Ovary (tissue), 10 donors: ENCODE measurements at places on chromosomes 3 and 15. TPM values are rescaled to one million over a fixed set of nuclear protein-coding genes. Genes with fewer than 3 reads are reported as not detected.

DNA sequence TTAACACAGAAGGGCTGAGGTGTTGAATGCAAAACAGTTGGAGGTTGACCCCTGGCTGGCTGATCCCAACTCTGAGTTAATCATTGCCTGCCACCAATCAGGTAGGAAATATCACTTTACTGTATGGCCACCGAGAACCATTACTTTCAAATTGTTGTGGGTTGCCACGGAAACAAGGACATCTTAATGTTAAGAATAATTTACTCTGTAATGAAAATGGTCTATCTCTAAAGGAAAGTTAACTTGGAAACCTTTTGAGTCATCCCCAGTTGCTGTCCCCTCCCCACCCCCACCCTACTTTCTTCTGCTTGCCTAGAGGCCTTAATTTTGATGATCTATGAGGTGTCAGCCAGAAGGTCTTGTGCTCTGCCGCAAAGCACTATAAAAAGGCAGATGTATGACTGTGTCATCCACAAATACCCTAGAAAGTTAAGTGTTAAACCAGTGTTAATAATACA, 78.7 kb upstream of the SNRK start:
- no peaks in the 10 kb centered on the region for H3K27me3 ChIP-seq
- H3K4me1 ChIP-seq = no peaks in the 10 kb centered on the region
- no peaks in the 10 kb centered on the region for H3K36me3 ChIP-seq

- no peaks in the 10 kb centered on the region for H3K36me3 ChIP-seq
- H3K4me1 ChIP-seq = no peaks in the 10 kb centered on the region
- no peaks in the 10 kb centered on the region for H3K27me3 ChIP-seq
Measured at GRCh38 chr15:66860844-66861243, 158.8 kb downstream of the SMAD6 start.

DNA sequence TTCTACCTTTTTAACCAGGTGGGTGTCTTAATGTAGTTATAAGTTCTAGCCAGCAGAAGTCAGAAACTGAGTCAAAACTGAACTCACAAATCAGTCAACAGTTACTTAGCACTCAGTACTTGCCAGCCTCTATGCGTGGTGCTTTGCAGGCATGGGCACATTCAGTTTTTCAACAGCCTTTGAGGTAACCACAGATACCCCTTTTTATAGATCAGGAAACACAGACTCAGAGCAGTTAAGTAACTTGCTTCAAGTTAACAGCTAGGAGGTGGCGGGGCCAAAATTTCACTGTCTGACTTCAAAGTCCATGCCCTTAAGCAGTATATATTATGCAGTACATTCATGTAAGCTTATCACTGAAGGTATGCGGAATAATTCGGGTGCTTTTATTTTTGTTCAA, 139.4 kb downstream of the FHIT start:
- no peaks in the 10 kb centered on the region for H3K36me3 ChIP-seq
- no peaks in the 10 kb centered on the region for H3K27me3 ChIP-seq
- no peak overlapping the region for H3K4me3 ChIP-seq
- no peaks in the 10 kb centered on the region for H3K4me1 ChIP-seq
- no peak overlapping the region for H3K27ac ChIP-seq

- no peak for DNase-seq
- no peaks in the 10 kb centered on the region for H3K36me3 ChIP-seq
- no peaks in the 10 kb centered on the region for H3K27me3 ChIP-seq
- no peak overlapping the region for H3K27ac ChIP-seq
Measured at GRCh38 chr3:48697952-48698351, 12.2 kb upstream of the NCKIPSD start.

The LSAMP gene
- 3.4 TPM for total RNA-seq

DNA sequence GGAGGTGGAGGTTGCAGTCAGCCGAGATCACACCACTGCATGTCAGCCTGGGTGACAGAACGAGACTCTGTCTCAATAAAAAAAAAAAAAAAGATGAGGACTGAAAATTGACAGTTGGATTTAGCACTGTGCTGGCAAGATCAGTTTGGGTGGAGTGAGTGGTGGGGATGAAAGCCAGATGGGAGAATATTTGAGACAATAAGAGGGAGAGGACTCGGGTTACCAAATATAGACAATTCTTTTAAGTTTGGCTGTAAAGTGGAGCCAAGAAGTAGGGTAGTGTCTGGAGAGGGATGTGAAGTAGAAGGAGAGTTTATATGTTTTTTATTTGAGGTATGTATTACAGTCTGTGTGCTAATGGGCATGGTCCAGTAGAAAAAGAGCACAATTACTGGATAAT, 20.4 kb downstream of the TMOD3 start:
- H3K27ac ChIP-seq = no peak overlapping the region
- H3K4me3 ChIP-seq = no peak overlapping the region
- no peaks in the 10 kb centered on the region for H3K27me3 ChIP-seq
- DNase-seq = no peak

GRCh38 chr15:101411085-101411484, 78.4 kb downstream of the PCSK6 start:
- H3K36me3 ChIP-seq = no peaks in the 10 kb centered on the region
- H3K27me3 ChIP-seq = no peaks in the 10 kb centered on the region
- H3K4me3 ChIP-seq = no peak overlapping the region
- no peak for DNase-seq

The CEP97 gene
- total RNA-seq = 11.1 TPM

- peak overlapping the region; percentile 95 for H3K27ac ChIP-seq
- no peaks in the 10 kb centered on the region for H3K27me3 ChIP-seq
- peak overlapping the region; percentile 15 for H3K4me3 ChIP-seq
- H3K36me3 ChIP-seq = no peaks in the 10 kb centered on the region
Measured at GRCh38 chr15:78061963-78062427, 15.5 kb downstream of the TBC1D2B start.

- no peak for DNase-seq
- no peaks in the 10 kb centered on the region for H3K27me3 ChIP-seq
- H3K4me1 ChIP-seq = no peaks in the 10 kb centered on the region
- no peak overlapping the region for H3K4me3 ChIP-seq
- H3K27ac ChIP-seq = no peak overlapping the region
Measured at GRCh38 chr15:101568309-101568708, 78.8 kb upstream of the PCSK6 start.

DNA sequence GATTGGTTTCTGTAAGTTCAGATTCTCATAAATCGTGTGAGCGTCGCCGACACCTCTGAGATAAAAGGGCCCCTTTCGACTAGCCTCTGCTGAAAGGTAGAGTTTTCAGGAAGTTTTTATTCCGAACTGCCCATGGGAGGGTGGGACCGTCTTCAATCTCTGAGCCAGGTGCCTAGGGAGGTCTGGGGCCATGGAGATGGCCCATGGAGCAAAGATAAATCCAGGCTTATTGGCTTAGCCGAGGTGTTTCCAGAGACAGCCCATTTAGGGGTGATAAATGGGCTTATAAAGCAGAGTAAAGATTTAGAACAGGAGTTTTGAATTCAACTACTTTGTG, 442 bp downstream of the QTRT2 start:
- DNase-seq = no peak
- H3K27ac ChIP-seq = no peak overlapping the region
- H3K36me3 ChIP-seq = no peaks in the 10 kb centered on the region

The SLC2A2 gene
- 0.36 TPM for total RNA-seq
